ENCODE measurements at places on chromosomes 5 and 9.

- no peak for DNase-seq
Observed at GRCh38 chr5:115558388-115558956, 13.9 kb upstream of the FEM1C start.

DNA sequence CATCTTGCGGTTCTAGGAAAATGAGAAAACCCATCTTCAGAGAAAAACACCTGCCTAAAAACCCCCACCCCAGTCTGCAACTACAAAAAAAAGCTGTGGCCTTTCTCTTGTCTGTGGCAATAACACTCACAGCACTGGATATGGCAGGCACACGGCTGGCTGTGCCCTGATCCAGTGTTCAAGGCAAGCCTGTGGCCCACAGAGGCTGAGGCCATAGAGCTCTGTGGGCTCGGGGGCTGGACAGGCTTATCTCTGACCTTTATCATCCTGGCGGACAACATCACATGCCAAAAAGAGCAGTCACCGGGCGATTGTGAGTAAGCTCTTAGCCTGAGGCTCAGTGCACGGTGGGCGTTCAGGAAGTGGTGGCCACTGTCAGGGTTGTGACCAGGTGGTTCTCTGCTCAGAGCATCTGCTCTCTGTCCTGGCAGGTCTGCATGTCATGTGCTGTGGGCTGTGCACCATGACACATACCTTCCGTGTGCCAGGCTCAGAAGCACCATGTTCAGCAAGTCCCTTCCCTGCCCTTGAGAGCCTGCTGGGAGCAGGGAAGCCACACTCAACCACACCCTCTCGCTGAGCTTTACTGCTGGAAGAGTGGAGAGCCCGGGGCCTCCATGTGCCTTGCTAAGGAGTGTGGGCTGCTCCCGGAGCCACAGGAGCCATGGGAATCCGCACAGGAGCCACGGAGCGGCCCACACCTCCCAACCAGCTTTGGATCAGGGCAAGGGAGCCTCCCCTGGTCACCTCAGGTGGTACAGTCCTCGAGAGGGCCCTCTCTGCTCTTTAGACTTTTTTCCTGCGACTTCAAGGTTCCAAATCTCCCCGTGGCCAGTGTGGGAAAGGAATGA lies 34.6 kb upstream of the WDR38 start:
- peak; percentile 63 for DNase-seq

DNA sequence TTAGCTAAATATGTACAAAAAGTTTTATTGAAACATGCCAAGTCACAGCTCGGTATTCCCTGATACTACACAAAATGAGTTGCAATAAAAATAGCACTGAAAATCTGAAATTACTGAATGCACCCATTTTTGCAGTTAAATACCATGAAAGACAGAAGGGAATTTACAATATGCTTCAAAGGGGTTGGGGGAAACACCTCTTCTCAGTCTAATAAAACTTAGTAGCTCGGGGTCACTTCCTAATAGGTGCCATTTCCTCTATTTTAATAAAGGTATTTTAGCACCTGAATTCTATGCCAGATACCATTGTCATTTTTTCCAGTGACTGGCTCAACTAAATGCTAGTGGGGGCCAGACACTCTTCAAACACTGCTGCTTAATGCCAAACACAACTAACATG lies 204.1 kb upstream of the MEF2C start:
- DNase-seq = no peak

- DNase-seq = no peak
Observed at GRCh38 chr5:132751444-132751843, 4.2 kb downstream of the CCNI2 start.

- DNase-seq = no peak
Observed at GRCh38 chr9:136621734-136622093, 41.0 kb upstream of the EGFL7 start.

DNA sequence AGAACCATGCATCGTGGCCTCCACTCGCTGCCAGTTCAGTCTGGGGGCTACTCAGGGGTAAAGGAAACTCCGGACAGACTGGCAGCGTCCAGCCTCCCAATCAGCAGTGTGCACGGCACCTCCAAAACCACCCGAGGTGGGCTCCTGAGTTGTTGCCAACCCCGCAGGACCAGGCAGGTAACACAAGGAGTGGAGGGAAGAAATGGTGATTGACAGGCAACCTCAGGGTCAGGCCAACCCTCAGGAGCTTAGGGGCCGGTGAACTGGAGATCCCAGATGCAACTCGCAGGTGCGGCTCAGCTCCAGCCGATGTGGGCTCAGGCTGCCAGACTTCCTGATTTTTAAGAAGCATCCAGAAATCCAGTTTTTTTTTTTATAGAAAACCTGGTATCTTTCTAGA lies 37.3 kb upstream of the AKNA start:
- no peak for DNase-seq

Data from kidney epithelial cell (primary cell).